ENCODE measurements at places on chromosomes 3 and 15.

DNA sequence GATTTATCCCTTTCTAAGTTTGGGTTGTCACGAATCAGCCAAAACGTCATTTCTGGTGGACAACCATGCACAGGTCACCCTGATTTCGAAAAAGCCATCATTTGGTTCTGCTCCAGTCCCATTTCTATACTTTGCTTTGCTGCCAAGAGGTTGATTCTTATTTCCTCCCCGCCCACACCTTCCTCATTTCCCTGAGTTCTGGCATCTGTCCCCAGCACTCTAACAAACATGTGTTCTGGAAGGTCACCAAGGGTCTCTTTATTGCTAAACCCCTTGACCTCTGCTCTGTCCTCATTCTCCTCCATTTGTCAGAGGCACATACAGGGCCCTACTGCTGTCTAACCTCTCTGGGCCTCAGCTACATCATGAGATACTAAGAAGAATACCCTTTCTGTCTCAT is 36.4 kb upstream of the PTPRG start:
- DNase-seq = no peak

- no peak for DNase-seq
Measured at GRCh38 chr3:56633602-56634535, 49.2 kb downstream of the TASOR start.

DNA sequence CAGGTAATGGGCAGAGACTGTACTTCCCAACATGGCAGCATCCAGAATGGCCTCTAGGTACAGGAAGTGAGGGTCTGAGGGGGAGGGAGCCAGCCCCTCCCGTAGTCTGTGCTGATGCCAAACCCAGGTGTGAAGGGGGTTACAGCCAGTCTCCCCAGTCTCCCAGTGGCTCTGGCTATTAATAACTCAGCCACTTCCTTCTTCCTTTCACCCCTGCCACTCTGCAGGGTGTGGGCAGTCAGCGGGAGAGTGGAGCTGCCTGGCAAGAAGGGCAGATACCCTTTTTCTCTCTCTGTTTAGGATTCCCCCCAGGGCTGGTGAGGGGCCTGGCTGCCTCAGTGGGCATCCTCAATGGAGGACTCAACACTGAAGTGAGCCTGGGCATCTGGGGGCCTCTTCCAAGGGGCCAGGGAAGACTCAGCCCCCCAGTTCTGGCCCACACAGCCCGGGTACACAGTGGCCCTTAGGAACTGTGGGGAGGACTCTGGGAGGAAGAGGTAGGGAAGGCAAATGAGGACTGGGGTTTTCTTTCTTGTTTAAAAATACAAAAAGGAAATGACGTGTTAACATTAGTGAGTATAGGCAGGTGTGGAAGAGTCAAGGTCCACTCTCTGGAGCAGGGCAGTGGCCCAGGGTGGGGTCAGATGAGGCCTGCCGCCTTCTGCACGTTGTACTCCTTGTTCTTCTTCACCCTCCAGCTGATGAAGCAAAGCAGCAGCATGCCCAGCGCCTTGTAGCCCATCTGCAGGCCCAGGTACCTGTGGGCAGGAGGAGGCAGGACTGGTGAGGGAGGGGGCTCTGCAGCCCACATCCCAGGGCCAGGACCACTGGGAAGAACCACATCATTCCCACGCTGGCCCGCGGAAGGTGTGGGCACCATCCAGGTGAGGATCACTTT is 38.6 kb upstream of the RAB6B start:
- no peak for DNase-seq

DNA sequence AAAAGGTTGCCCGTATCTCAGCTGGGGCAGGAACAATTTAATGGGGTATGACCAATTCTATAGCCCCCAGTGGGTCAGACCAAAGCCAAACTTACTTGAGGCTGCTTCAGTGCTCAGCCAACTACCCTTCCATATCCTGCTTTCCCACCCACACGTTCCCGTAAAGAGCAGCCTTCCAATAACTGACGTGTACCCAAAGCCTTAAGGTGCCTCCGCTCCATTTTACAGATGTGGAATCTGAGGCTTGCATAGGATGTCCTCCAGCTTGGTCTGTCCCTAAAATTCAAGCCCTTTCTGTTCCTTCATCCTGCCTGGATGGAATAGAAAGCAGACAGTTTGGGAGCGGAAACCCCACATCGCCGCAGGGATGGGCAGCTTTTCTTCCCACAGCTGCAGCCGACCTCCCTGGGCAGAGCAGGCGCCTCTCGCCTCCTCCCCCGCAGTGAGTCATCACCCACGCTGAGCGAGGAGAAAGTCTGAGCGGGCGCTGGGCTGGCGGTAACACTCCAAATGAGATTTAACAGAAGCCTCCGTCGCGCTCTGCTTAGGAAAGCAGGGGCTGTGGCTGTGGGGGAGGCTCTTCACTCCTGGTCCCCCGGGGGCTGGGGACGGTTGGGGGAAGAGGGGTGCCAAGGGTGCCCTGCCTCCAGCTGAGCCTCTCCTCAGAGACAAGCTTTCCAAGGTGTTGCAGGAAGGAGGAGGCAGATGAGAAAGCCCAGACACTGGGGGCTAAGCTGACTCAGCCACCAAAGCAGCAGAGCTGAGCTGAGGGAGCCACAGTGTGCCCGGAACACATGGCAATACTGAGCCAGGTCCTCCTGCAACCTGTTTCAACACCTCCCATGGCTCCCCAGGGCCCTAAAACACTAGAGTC is 57.8 kb upstream of the HRH1 start:
- peak; percentile 94 for DNase-seq

DNA sequence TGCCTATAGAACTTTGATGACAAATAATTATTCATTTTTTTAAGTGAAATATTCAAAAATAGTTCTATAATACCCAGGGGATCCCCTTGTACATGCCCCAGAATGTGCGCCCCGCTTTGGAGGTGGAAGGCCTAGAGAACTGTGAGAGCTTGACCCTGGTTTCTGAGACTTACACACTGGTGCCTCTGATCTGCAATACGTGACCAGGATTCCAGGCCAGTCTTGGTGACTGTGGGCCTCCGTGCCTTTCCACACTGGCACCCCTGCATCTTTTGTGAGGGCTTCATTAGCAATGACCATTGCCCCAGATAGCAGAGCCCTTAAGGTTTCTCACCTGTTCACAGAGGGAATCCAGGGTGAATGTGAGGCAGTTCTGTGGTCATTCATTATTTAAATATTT is 44.0 kb downstream of the CLSTN2 start:
- DNase-seq = no peak

DNA sequence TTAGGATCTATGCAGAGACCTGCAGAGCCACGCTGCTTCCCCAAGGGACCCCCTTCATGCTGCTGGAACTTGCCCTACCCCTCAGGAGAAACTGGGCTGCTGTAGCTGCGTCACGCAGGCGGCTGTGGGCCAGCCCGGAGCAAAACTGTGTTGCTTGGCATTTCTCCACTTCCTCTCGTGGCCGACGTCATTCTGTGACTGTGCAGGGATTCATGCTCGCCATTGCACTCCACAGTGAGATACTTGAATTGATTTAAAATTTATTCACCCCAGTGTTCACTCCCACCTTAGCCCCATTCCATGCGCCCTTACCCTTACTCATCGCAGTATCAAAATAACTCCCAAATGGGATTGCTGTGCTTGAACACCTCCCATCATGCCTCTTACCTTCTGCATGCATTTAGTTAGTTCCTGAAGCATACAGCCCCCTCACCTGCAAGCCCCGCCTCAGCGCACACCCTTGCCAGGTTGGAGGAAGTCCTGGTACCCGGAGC is 45.7 kb downstream of the TMEM44 start:
- no peak for DNase-seq

- DNase-seq = peak; percentile 10
Measured at GRCh38 chr3:149226776-149227175, 5.1 kb upstream of the CP start.

DNA sequence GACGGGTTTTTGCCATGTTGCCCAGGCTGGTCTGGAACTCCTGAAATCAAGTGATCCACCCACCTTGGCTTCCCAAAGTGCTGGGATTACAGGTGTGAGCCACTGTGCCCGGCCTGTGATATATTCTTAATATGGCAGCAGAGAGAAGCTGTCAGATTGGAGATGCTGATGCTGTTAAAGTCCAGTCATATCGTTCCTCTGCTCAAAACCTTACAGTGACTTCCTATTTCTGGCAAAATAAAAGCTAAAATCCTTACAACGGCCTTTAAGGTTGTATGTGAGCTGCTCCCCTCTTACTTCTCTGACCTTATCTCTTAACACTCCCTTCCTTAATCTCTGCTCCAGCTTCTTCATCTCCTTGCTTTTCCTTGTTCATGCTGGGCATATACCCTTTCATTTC is 26.6 kb upstream of the MGA start:
- DNase-seq = no peak

DNA sequence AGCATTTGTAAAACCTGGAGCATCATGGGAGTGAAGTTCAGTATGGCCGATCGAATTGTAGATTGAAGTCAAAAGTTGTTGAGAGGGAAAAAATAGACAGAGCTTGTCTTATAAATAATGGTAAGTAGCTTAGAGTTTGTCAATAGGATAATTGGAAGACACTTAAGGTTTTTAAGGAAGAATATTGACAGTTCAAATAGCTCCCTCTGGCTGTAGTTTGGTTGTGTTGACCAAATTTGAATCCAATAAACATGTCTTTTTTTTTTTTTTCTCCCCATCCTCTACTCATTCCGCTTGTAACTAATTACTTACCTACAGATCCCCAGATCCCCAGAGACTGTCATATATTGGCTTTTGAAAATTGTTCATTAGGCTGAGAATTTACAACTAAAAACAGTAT is 677.0 kb downstream of the AGBL1 start:
- DNase-seq = no peak

GRCh38 chr3:106943071-106943470 is 434.2 kb upstream of the CCDC54 start:
- DNase-seq = no peak

DNA sequence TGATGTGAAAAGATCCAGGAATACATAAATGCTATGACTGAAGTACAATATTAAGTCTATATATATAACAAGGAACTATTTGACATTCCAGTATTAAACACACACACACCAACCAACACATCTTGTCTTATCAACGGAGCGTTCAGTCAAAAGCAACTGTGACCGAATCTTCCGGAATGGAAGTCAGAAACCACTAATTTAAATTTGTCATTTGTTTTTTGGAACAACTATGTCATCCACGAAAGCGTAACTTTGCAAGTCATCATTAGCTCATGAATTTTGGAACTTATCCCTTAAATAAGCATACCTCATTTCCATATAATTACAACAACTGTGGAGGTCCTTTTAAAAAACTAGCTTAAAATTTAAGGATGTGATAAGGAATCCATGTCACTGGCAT is 5.0 kb downstream of the ZNF385D start:
- DNase-seq = peak; percentile 18

DNA sequence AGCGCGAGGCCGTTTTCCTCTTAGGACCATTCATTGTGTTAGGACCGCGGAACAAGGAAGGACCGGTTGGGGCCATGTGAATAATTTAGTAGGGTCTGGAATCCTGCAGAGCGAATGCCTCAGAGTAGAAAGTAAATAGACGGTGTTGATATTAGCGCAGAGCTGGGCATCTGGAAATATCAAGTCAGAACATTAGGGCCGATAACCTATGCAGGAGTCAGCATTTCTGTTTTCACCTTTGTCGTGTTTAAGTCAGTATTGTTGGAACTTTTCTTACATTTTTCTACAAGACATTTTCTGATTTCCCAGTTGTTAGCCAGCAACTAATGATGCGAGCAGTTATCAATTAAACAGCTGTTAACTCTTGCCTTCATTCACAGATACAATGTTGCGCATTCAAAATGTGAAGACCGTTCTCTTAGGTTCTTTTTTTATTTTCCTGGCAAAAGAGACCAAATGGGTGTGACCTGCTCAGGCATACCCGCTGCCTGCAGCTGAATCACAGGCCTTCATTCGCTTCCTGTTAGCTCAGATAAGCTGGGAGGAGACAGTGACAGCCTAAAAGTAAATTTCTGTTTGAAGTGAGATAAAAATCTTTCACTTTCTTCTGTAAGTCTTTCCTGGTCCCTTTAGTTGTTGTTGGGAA is 966 bp upstream of the PKM start:
- DNase-seq = peak; percentile 83

DNA sequence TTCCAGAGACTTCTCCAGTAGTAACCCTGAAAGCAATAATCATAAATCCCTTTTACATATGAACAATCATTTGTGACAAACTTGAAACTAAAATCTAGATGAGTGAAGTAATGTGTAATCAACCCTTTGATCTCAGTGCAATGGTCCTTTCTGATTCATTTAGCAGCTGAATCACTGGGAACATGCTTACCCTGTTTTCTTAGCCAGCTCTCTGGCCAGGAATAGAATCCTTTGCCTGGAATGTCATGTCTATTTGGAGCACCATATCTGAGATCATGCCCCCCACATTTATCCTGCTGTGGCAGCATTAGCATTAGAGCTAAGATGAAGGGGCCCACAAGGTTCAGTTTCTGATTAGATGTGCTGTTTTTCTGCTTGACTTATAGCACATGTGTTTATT is 309.8 kb downstream of the OXSM start:
- DNase-seq = no peak

GRCh38 chr3:116331380-116331779 is 113.9 kb downstream of the LSAMP start:
- no peak for DNase-seq

Measured in EH (cell line).